Caki2 (cell line): ENCODE measurements at places on chromosomes 16 and 17. TPM values are rescaled to one million over a fixed set of nuclear protein-coding genes. Genes with fewer than 3 reads are reported as not detected.
A peak's percentile ranks its signal among the peaks of the same experiment; 100 is the strongest.

HBQ1 gene
- total RNA-seq = not detected in 2 replicates

TSPOAP1 gene
- total RNA-seq = not detected in 2 replicates

KRT27 gene
- total RNA-seq = not detected in 2 replicates

LGALS3BP gene
- total RNA-seq = 345 and 478 TPM in 2 replicates

GPRC5C gene
- 328 and 424 TPM in 2 replicates for total RNA-seq

ICAM2 gene
- total RNA-seq = not detected in 2 replicates

ST6GALNAC1 gene
- not detected in 2 replicates for total RNA-seq

KRT12 gene
- total RNA-seq = not detected in 2 replicates

CBX1 gene
- total RNA-seq = 14.4 and 26.1 TPM in 2 replicates

- DNase-seq = no peak
Observed at GRCh38 chr17:45338023-45338781, 21.4 kb upstream of the MAP3K14 start.

DNA sequence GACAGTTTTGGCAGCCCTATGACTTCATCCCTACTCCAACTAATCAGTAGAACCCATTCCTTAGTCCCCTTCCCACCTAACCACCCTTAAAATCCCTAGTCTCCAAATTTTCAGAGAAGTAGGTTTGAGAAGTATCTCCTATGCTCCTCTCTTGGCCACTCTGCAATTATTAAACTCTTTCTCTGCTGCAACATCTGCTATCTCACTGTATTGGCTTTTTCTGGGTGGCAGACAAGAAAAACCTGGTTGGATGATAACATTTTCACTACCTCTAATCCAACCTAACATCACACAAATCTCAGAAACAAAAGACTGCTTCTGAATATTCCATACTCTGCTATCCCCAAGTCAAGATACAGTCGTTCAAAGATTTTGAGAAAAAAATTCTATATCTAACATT lies 542.4 kb upstream of the SOX9 start:
- DNase-seq = no peak

GRCh38 chr17:46141645-46142044 lies 51.6 kb downstream of the KANSL1 start:
- DNase-seq = no peak

GRCh38 chr17:82517230-82517865 lies 2.2 kb upstream of the FOXK2 start:
- no peak for DNase-seq

GRCh38 chr17:50337956-50338355 lies 8.0 kb upstream of the XYLT2 start:
- DNase-seq = no peak

GRCh38 chr16:10982465-10983150 lies 38.2 kb downstream of the CLEC16A start:
- no peak for DNase-seq

GRCh38 chr17:40319651-40320540 lies 10.9 kb downstream of the RARA start:
- DNase-seq = no peak

DNA sequence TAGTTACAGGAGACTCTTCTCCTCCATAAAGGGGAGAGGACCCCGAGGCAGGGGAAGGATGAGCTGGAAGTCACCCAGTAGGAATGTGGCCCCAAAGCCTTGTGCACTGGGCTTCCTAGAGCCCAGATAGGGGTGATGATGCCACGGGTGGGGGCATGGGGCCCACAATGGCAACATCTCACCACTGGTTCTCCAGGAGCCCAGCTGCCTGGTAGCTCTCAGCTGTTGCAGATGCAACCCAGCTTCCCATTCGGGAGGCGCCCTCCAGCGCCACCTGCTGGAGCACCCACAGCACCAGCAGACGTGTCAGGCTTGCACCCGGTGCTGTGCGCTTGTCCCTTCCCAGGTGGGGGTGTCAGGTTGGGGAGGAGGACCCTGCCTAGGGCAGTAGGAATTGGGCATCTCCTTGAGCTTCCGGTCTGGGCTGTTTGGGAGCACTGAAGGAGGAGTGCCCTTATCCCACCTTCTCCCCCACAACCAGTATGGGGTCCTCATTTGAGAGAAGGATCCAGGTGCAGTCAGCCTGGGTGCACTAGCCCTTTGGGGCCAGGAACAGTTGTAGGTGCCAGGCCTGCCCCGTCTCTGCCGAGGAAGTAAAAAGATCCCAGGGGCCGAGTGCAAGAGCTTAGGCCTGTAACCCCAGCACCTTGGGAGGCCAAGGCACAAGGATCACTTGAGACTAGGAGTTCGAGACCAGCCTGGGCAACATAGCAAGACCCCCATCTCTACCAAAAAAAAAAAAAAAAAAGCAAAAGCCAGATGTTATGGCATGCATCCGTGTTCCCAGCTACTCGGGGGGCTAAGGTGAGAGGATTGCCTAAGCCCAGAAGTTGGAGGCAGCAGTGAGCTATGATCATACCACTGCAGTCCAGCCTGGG lies 14.4 kb downstream of the CDIPT start:
- peak; percentile 46 for DNase-seq

GRCh38 chr16:5837007-5837670 lies 739.5 kb upstream of the EEF2KMT start:
- no peak for DNase-seq

DNA sequence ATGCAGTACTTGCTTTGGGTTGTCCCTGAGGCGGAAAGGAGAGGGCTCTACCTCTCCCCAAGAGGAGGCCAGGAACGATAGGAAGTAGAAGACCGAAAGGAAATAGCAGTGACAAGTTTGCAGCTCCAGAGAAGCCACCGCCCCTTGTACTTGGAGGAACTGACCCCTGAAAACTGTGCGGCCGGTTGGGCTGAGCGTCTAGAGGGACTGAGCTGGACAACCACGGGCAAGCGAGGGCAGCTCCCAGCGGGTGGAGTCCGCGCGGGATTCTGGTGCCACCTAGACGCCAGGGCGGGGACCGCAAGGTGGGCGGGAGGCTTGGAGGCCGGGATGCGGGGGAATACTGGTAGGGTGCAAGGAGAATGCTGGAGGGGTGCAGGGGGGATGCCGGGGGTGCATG lies 1.3 kb upstream of the SLC6A4 start:
- DNase-seq = peak; percentile 9

DNA sequence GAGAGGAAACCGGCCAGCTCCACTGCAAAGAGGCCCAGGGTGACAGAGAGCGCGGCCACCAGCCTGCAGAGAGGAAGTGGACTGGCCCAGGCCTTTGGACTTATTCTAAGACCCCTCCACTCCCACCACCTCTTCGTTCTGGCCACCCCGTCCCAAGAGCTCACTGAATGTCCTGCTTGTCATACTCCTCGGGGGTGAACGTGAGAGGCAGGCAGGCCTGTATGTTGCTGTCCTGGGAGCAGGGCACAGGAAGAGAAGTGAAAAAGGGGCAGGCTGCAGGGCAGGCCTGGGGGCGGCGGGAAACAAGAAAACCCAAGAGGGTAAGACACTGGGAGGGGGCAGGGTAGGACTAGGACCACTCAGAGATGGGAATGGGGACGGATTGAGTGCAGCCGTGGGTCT lies 384 bp downstream of the TMEM107 start:
- no peak for DNase-seq
